ENCODE measurements at places on chromosomes 11 and 22.
A peak's percentile ranks its signal among the peaks of the same experiment; 100 is the strongest.

DNA sequence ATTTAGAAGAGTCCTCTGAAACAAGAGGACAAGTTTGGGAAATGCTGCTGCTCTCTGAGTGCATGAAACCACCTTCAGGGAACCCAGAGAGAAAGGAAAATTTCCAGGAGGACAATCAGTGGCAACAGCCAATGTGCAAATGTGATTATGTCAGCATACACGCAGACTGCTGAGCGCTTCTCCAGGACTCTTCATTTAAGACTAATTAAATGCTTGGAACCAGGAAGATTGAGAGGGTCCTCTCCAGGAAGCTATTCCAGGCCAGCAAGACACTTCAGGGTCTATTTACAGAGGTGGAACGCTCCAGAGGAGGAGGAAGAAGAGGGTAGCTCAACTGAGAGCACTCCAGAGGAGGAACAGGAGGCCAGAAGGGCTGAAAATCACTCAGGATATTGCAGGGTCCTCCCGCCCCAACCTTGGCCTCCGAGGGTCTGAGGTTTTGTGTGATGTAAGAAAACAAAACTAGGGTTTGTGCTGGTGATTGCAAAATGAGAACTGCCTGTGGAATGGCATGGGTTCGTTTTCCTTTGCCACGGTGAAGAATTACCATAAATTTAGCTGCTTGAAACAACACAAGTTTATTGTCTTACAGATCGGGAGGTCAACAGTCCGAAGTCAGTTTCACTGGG, 14.1 kb upstream of the HTR3A start:
- DNase-seq: no peak

- no peak for DNase-seq
Observed at GRCh38 chr11:126868741-126869140, 131.8 kb downstream of the KIRREL3 start.

DNA sequence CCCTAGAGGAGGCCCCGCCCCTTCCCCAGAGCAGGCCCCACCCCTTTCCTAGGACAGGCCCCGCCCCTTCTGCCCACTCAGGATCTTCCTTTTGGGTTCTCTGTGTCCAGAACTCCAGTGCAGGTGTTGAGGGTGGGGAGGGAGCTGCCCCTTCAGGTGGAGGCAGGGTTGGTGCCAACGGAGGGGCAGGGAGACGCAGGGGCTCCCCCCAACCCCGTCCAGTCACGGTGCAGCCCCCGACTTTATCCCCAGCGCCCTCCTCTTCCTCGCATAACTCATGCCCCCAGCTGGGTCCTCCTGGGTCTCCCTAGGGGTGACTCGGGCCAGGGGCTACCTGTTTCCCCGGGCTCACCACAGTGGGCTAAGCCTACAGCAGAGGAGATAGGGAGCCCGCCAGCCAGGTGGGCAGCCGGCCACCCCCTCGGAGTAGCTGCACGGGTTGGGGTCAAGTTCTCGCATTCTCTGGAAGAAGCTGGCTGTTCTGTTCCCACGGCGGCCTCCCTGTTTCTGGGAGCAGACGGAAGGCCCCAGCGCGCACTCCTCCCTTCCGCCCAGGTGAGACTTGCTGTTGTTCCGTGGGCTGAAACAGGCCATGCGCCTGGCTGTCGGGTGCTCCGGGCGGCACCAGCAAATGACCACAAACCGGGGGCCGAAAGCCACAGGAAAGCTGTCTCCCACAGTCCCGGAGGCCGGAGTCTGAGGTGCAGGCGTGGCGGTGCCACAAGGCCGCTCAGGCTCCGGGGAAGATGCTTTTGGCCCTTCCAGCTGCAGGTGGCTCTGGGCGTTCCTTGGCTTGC, 38.9 kb downstream of the MUC2 start:
- no peak for DNase-seq

GRCh38 chr11:1409108-1409851, 19.5 kb downstream of the BRSK2 start:
- DNase-seq: peak; percentile 47

DNA sequence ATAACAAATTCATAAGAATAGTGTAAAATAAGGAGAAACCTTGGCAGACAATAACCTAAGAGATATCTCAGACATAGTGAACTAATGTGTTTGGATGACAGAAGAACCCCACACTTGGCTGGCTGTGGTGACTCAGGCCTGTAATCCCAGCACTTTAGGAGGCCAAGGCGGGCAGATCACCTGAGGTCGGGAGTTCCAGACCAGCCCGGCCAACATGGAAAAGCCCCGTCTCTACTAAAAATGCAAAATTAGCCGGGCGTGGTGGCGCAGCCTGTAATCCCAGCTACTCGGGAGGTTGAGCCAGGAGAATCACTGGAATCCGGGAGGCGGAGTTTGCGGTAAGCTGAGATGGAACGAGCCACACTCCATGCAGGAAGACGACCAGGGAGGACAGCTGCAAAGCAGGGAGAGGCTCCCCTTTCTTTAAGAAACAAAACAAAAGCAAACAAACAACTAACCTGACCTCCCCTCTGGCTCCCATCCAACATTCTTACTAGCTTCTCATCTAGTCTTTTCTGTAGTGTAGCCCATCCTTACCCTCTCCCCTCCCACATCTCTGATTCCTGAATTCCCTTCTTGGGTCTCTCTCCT, 84.2 kb downstream of the ZNF280B start:
- peak; percentile 60 for DNase-seq

DNA sequence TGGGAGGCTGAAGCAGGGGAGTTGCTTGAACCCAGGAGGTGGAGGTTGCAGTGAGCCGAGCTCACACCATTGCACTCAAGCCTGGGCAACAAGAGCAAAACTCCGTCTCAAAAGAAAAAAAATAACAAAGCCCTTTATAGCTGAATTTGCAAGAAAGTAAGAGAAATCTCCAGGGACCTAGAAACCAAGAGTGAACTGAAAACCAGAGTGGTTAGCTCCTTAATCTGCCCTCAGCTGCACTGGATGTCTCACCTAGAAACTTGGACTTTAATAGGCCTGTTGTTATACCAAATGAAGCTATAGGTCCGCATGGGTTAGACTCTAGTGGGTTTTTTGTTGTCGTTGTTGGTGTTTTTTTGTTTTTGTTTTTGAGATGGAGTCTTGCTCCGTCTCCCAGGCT, 4.1 kb downstream of the NEU3 start:
- no peak for DNase-seq

DNA sequence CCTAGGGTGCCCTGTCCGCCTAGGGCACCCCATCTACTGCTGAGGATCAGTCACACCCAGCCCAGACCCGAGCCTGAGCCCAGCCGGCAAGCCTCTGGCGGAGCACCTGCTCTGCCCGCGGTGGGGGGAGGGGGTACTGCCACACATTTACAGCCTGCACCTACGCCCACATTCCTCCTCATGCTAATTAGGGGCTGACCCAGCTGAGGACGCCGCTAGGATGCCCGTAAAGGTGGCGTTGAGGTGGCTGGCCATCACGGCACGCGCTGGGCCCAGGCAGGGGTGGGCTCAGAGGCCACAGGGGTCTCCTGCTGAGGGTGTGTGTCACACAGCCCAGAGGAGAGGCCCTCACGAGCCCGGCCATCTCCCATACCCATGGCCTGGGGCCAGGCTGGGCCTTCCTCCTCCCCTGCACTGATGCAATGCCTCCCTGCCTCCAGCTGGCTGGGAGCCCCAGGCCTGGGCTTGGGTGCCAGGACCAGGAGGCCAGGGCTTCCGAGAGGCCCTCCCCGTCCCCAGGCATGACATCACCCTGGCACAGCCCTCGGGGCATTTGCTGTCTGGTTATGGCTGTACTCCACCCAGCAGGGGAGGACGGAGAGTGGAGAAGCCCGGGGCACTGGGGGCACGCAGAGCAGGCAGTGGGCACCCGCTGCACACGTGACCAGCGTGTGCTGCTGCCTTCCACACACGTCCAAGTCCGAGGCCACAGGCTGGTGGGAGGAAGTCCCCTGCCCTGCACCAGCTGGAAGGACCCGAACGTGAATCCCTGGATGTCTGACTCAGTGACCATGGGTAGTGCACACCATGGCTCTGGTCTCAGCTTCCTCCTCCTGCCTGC, 12.7 kb downstream of the DUSP8 start:
- DNase-seq: peak; percentile 46

- no peak for DNase-seq
Observed at GRCh38 chr11:100072131-100072530, 615.0 kb upstream of the ARHGAP42 start.

DNA sequence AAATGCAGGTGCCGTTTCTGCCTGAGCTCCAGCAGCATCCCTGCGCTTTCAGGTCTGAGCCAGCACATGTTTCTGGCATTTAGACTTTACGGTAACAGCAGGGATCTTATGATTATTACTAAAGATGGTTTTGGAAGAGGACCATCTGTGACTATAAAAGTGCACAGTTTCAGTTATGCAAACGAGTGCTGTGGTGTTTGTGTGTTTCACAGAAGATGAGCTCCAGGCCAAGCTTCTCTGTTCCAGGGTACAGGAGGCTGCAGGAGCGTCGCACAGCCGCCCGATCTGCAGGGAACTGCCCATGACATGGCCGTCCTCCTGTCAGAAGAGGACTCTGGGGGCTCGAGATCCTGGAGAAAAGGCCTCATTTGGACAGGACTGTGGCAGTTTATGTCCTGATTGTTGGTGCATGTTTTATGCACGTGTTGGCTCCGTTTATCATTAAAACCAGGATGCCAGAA, 297.3 kb downstream of the TBC1D22A start:
- peak; percentile 44 for DNase-seq

DNA sequence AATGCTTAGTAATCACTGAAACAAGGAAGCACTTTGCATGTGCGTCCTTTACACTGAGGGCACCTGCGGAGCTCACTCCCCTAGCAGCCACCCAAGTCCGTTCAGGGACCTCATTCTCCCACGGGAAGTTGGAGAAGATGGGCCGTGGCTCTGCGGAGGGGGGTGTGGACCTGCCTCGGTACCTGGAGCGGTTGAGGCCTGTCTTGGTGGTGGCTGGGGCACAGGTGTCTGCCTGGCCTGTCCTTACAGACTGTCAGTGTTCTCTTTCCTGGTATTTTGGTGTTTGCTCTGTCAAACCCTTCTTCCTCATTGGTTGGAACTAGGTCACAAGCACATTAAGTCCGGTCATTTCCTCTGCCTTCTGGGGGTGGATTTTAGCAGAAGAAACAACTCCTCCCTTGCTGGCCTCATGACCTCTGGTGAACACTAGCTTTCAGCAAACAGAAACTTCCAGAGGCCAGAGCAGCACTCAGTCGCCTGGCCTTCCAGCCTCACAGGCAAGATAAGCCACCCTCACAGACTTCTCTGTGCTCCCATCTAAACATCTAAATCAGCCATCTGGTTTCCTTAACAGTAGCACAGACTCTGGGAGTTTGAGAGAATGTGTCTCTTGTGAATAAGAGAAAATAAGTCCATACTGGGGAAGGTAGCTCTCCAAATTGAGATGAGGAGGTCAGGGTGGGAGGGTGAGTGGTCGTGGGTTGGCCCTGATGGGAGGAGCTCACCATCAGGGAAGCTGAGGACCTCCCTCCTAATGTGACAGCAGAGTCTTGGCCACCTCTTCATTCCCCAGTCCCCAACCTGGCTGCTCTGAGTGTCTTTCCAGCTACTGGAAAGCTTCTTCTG, 8.6 kb downstream of the SNAP29 start:
- no peak for DNase-seq

GRCh38 chr11:63459586-63459985, 31.4 kb downstream of the PLAAT5 start:
- no peak for DNase-seq
